Activated T-helper 9 cell treated with anti-CD3 and anti-CD28 coated beads, Interleukin-2, amount 50 U/mL, for 16 hours (primary cell): ENCODE measurements at places on chromosomes 7 and 10.

DNA sequence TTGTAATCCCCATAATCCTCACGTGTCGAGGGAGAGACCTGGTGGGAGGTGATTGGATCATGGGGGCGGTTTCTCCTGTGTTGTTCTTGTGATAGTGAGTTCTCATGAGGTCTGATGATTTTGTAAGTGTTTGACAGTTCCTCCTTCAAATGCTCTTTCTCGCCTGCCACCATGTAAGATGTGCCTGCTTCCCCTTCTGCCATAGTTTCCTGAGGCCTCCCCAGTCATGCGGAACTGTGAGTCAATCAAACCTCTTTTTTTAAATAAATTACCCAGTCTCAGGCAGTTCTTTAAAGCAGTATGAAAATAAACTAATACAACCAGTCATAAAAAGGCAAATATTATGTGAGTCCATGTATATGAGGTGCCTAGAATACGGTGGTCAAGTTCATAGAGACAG lies 87.5 kb downstream of the FRMD4A start:
- DNase-seq: no peak

- no peak for DNase-seq
Observed at GRCh38 chr7:139691253-139691781, 86.5 kb downstream of the HIPK2 start.

- DNase-seq: no peak
Observed at GRCh38 chr7:88229302-88229995, 9.6 kb upstream of the SRI start.

- DNase-seq: no peak
Observed at GRCh38 chr10:113549856-113550255, 3.0 kb upstream of the HABP2 start.

- DNase-seq: no peak
Observed at GRCh38 chr10:3756360-3756740, 28.7 kb downstream of the KLF6 start.

DNA sequence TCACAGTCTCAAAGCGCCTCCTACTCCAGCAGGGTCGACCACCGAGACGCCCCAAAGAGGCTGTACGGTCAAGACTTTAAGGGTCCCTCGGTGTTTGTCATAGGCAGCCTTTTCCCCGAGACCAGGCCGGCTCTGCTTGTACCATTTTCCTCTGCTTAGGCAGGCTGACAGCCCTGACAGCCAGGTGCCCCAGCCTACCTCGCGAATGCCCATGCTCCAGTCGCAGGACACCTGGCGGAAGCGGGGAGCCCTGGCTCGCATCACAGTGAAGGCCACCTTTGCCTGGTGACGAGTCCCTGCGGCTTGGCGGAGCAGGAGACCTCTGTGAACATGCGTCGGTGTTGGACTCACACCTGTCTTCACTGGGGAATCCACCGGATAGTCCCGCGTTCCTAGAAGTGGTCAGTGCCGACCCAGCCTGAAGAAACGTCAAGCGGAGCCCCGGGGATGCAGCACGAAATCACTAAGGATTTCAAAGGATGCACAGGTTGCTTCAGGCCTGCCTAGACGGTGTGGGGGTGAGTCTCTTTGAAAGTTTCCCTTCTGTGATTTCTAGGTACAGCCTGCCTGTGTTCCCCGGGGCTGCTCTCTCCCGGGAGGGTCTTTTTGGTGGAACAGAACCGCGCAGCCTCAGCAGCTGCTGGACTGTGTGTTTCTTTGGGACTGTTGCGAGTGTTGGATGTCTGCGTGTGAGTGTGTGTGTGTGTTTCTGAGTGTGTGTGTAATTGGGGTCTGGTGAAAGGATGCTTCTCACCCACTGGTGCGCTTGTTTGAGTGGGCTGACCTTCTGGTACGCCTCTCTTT lies 30.5 kb upstream of the ZNF273 start:
- no peak for DNase-seq

DNA sequence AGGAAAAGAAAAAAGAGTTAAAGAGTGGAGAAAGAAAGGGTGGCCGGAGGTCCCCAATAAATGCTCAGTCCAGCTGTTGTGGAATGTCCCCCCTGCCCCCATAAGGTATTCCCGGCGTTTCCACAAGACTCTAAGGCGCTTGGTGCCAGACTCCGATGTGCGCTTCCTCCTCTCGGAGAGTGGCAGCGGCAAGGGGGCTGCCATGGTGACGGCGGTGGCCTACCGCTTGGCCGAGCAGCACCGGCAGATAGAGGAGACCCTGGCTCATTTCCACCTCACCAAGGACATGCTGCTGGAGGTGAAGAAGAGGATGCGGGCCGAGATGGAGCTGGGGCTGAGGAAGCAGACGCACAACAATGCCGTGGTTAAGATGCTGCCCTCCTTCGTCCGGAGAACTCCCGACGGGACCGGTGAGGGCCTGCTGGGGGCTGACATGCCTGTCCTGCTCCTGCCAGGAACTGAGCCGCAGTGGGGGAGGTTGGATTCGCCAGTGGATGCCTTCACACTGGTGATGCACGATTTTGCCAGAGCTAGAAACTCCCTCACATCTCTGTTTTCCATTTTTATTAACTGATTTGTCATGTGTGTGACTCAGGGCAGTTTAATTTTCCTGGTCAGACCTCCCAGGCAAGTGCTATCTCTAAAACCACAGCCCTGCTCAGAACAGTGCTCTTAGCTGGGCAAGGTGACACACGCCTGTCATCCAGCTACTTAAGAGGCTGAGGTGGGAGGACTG lies 34.2 kb downstream of the TACR2 start:
- DNase-seq: no peak

DNA sequence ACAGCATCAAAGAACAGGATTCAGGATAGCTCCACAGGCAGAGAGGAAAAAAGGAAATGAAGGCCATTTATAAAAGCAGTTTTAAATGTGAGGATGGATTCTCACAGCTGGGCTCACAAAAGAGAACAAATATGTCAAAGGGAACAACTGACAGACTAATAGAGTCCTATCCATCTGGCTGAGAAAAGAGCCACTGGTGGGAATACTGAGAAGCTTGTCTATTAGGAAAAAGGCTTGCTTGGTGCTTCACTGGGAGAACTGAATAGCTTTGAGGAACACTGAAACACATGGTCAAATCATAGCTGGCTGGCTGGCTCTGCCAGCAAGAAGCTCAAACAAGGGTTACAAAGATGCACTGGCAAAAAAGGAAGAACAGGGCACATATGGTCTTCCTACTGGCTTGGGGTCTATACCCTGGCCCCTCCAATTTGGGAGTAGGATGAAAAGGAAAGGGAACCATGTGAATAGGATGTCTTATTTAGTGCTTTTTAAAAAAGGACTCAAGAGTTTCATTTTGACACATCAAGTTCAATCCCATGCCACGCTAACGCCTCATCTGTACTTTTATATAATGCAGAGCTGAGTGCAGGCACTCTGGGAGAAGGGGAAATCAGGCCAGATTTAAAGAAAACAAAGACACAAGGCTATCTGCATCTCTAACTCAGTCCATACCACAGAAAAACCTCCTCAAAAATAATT lies 44.8 kb upstream of the KCNIP2 start:
- DNase-seq: no peak

DNA sequence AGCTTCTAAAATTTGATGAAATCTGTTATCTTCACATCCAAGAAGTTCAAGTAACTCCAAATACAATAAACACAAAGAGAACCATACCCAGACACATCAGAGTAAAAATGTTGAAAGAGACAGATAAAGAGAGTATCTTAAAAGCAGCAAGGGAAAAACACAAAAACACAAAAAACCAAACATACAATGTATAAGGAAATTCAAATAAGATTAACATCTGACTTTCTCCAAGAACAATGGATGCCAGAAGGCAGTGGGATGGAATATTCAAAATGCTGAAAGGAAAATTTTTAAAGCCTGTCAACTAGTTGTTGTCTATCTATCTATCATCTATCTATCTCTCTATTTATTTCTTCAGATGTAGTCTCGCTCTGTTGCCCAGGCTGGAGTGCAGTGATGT lies 72.4 kb upstream of the MKLN1 start:
- DNase-seq: no peak

DNA sequence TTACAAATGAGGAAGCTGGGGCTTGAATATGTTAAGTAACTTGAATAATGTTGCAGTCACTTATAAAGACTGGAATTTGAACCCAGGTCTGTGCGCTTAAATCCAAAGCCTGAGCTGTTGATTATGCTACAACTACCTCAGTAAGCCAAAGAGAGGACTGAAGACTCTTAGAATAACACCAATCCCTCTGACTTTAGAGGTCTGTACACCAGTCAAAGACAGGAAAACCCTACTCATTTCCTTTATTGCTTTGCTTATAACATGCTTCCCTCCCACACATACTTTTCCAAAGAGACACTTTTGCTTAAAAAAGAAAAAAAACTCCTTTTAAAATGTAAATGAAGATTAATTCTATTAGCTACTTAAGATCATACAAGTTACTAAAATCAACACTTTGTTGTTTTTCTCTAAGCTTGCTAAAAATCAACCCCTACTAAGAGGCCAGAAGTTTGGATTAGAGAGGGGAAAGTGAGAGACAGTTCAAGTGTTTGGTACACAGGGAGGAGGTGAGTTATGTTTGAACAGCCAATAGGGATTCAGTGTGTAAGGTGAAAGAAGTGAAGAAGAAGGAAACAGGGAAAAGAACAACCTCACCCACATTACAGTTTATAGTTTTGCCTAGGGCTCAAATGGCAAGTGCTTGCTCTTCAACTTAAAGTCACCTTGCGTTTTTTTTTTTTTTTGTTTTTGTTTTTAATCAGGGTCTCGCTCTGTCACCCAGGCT lies 74.8 kb downstream of the MDH2 start:
- no peak for DNase-seq

- DNase-seq: no peak
Observed at GRCh38 chr7:68904630-68905029, 693.6 kb upstream of the AUTS2 start.

GRCh38 chr7:5237286-5237685 lies 45.5 kb upstream of the SLC29A4 start:
- DNase-seq: no peak

DNA sequence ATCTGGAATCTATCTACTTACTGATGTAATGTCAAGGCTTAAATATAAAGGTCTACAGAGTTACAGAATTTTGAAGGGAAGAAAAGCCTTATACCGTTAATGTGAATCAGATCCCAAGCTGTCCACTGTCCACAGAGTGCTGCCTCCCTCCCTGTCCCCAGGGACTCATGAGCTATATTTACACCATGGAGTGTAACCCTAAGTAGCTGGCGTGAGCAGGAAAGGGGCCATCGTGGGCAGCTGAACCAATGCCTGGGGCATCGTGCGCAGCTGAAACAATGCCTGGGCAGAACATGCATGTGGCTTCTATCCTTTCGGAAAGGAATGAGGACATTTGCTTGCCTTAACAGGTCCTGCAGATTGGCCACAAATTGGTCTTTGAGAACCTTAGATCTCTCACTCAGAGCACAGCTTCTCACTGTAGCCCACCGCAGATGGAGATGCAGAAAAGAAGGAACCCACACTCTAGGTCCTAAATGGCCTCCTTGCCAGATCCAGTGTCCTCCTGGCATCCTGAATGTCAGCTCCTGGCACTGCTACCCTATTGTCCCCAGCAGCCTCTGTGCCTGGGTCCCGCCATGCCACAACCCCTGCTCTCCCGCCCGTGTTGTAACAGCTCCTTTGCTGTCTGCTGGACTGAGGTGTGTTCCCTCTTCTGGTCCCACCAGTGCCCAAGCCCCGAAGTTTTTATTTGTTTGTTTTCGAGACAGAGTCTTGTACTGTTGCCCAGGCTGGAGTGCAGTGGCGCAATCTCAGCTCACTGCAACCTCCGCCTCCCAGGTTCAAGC lies 30.3 kb downstream of the CCDC3 start:
- no peak for DNase-seq

DNA sequence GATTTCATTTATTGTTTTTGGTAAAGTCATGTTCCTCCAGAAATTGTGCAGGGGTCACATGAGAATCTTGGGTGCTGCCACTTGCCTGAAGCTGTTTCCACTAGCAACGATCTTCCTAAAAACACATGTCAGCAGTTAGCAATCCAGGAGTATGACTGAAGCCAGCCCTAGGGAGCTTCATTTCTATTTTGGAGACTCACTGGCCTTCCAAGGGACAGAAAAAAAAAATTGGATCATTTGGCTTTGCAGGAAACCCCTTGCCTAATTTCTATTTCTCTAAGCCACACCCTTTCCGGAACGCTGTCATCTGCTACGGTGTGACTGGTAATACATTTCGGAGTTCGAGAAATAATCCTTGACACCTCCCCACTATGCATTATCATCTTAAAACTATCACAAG lies 204.7 kb downstream of the TAX1BP1 start:
- no peak for DNase-seq

GRCh38 chr10:83212632-83213334 lies 926.5 kb upstream of the GHITM start:
- no peak for DNase-seq

- no peak for DNase-seq
Observed at GRCh38 chr7:84328571-84328970, 134.0 kb upstream of the SEMA3A start.

DNA sequence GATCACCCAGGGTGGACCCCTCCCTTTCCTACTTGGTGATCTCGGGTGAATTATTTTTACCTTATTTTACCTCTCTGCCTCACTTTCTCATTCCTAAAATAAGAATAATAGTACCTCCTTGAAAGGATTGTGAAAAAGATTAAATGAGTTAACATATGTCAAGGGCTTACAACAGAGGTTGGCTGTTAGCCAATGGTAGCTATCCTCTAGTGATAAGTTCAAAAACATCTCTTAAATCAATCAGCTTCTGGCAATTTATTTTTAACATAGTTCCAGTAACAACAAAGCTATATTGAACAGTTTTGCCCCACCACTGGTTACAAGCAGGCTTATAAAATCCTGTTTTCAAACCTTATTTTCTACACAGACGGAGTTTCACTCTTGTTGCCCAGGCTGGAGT lies 45.4 kb downstream of the TMEM168 start:
- no peak for DNase-seq

GRCh38 chr10:30798646-30799185 lies 169.2 kb upstream of the LYZL2 start:
- no peak for DNase-seq

- no peak for DNase-seq
Observed at GRCh38 chr7:100509231-100509630, 25.5 kb downstream of the NYAP1 start.

DNA sequence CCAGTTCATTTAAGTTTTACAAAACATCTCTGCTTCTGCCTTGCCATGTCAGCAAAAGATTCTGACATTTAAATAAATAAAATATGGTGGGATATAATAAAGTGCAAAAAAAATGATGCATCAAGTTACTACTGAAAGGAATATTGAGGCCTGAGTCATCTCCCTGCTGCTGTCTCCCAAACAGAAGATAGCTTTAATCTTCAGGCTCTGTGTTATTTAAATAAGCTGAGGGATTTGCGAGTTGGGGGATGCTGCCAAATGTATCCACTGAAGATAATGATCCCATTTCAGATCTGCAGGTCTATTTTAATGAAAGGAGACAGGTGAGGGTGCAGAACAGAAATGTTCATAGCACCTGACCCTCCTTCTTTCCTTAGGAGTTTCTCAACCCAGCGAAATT lies 720.8 kb downstream of the AUTS2 start:
- DNase-seq: no peak

DNA sequence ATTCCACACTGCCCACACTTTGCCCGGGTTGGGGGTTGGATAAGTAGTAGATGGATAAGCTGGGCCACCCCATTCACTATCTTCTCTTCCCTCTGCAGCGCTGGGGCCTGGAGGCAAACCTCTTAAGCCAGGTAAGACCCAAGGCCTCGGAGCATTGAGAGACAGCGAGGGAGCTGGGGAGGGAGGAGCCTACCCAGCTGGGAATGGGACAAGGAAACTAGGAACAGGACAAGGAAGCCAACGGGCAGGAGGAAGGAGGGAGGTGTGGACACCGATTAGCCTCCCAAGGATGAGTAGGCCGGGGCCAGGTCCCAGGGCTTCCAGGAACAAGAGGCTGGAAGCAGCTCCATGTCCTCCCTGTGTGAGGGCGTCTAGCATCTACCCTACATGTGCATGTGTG lies 9.6 kb downstream of the ELN start:
- DNase-seq: no peak

- DNase-seq: no peak
Observed at GRCh38 chr7:131927770-131928423, 371.5 kb upstream of the PODXL start.
